ENCODE measurements at places on chromosomes 6 and 20.

DNA sequence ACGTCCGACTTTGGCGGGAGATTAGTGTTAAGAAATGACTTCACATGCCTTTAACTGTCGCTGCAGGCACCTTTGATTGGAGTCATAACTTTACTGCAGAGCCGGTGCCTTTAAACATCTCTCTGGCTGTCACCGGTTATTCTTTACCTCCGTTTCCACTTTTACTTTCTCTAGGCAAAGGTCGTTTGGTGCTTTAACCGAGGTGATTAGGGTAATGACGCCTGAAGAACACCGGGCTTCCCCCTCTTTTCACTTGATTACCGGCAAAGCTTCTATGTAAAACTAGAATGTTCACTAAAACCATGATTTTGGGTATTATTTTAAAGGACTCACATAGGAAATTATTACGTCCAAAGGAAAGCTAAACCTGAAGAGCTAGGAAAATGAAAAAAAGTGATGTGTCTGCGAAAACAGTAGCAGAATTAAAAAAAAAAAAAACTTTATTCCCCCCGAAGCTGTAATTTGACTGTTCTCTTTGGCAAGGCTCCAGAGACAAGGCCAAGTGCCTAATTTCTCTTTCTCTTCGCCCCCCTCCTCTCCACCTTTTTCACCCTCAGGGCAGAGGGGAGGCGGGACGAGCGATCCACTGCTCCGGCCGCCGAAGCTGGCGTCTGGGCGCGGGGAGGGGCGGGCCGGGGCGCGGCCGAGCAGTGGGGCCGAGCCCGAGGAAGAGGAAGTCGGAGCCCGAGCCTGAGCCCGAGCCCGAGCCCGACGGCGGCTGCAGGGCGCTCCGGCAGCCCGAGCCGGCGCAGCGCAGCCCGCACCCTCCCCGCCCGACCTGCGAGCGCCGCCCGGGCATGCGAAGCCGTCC, at the start of gene PLEKHG1:
PLEKHG1 (plus strand) TSS at position 687 of the 811 bp plus-strand sequence. CDS start 133,797 bp downstream, outside the sequence.
- DNase-seq, result no peak

DNA sequence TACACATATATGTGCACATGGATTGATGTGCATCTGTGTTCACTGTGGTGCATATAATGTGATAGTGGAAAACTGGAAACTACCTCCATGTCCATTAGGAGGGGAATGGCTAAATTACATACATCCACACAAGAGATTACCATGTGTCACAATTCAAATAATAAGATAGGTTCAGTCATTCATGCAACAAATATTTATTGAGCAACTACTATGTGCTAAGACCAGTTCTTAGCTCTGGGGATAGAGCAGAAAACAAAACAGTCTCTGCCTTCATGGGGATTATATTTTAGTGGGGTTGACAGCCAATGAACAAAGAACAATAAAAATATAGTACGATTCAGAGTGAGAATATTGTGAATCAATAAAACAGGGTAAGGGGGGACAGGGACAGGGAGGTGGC, 61.7 kb upstream of the PTGIS start:
- DNase-seq, result no peak

DNA sequence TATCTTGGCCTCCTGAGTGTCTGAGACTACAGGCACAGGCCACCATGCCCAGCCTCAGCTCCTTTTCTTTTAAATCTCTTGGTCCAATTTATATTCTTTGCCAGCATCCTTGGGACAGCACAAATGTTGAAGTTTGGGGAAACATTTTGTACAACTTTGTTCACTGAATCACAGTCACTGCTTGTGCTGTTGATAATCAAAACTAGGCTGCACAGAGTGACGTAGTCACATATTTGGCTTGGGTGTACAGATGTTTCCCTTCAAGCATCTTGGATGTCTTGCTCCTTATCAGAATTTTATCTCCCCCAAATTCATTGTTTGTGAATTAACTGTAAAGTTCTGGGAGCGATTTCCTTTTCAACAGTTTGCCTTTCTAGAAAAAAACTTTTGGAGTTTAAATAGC, 17.9 kb downstream of the CARMIL1 start:
- DNase-seq, result no peak

DNA sequence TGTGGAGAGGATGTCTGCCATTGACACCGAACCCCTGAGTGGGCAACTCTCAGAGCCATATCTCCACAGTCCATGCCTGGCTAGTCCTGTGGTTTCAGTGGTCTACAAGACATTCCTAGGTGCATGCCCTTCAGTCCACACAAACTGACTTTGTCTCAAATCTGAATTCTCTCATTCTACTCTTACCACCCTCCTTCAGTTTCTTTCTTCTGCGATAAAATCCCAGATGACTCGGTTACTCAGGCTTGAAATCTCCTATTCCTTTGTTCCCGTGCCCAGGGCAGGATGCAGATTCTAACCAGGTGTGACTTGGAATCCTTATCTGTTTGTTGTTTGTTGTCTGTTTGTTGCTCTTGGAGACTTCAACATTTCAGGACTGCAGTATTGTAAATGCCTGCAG, 9.3 kb downstream of the CDS2 start:
- DNase-seq, result no peak

DNA sequence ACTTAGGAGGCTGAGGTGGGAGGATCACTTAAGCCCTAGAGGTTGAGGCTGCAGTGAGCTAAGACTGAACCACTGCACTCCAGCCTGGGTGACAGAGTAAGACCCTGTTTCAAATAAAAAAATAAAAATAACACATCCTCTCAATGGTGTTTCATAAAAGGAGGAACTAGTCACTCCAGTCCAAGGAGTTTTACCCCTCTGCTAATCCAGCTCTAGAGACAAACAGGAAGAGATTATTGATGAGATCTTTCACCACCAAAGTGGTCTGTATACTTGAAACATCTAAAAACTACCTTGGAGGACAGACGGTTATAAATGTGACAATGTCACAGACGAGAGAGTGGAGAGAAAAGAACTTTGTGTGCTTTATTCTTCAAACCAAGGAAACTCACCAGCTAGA, 58.2 kb downstream of the PIGU start:
- DNase-seq, result no peak

GRCh38 chr20:6651016-6651415, 116.5 kb upstream of the BMP2 start:
- DNase-seq, result no peak

- DNase-seq, result no peak
Observed at GRCh38 chr6:39087197-39087596, 27.8 kb downstream of the SAYSD1 start.

DNA sequence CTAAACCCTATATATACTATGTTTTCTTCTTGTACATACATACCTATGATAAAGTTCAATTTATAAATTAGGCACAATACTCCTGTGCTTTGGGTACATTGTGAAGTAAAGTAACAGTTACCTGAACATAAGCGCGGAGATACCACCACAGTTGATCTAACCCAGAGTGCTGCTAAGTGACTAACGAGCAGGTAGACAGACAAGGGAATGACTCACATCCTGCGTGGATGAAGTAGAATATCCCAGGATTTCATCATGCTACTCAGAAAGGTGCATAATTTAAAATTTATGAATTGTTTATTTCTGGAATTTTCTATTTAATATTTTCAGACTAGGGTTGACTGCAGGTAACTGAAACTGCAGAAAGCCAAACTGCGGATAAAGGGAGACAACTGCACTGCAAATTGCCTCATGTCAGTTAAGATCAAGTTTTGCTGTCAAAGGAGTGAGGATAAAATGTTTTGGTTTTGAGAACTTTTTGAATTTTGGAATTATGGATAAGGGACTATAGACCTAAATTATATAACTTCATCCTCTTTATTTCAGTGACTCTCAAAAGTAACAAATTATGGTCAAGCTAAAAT, 14.4 kb downstream of the MKKS start:
- no peak for DNase-seq

GRCh38 chr6:37668251-37668650, 29.4 kb downstream of the MDGA1 start:
- DNase-seq, result no peak

DNA sequence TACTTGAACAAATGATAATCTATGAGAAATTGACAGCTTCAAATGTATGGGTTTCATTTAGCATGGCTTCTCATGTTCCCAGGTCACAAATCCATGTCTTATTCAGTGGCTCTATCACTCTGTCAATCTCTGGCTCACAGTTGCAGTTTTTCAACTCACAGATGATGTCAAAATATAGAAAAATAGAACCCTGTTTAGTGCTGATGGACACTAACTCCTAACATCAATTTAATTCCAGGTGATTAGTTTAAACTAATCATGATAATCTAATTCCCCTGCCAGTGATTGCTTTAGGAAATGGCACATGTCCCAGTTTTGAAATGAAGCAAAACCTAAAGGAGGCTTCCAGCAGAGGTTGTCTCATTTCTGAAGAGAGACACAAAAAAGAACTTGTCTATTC, 13.0 kb downstream of the KHDC1 start:
- DNase-seq, result no peak

DNA sequence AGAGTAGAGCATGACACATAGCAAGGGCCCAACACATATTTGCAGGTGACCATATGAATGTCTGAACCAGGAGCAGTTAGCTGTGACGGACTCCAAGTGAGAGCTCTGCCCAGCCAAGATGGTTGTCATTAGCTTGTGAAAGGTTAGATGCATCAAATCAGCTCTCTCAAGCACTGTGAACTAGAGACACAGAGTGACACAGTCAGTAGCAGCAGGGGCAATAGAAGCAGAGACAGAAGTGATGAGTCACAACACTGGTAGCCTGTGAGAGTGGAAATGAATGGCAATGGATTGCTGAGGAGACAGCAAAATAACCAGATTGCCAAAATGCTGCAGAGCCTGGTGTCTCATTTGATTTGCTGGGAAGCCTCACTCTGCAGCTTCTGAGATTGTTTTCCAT, 558.9 kb downstream of the PKHD1 start:
- no peak for DNase-seq

GRCh38 chr20:32743237-32744112, at the start of gene COMMD7:
COMMD7 (minus strand) TSS chr20:32743467; CDS start chr20:32743391, 76 bp downstream.
- no peak for DNase-seq

DNA sequence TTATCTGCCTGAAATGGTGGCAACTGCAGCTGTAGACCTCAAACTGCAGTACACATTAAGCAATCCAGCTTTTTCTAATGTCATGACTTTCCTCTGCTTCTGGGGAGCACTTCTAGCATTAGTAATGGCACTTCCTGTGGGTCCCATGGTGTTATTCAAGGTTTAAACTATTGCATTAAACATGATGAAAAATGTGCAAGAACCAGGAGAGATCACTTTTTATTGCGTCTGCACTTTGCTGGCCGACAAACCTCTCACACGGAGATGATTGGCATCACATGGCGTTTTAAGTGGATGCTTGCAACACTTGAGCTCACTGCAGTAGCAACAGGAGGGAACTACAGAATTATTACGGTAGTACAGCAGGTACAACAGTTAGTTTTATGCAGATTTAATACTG, 148.4 kb downstream of the HIVEP2 start:
- no peak for DNase-seq

- DNase-seq, result no peak
Observed at GRCh38 chr20:50589548-50590347, 79.6 kb downstream of the PTPN1 start.

DNA sequence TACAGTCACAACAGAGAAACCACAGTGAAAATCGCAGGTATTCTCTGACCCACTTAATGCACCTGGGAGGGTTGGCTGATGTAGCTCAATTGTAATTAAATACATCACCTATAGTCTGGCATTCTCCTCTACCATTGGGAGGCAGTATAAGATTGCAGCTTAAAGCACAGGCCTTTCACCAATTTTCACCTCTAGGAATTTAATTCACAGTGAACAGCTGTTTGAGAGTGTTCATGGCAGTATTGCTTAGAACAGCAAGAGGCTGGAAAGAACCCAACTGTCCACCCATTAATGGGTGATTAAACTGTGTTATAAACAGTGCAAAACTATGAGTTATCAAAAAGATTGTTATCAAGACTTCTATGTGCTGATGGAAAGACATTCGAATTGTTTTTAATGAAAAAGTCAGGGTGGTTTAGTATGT, 2.0 kb downstream of the EDEM2 start:
- peak; percentile 53 for DNase-seq

GRCh38 chr6:26241033-26241895, 123.7 kb upstream of the BTN3A2 start:
- no peak for DNase-seq

DNA sequence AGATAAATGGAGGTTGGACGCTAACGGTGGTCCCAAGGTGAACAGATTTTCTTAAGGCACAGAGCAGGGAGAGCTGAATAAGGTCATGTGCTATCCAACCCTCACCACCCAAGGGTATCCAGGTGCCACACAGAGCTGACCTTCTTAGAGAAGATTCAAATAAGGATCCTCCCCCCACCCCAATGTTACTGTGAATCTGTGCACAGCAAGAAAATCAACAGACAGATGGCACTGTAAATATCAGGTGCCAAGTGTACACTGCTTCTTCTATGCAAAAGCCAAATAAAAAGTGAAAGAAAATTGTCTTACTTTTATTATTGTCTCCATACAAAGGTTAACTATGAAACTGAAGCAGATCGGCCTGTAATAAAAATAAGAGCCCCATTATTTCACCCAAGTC, 96.9 kb downstream of the PAK5 start:
- no peak for DNase-seq

DNA sequence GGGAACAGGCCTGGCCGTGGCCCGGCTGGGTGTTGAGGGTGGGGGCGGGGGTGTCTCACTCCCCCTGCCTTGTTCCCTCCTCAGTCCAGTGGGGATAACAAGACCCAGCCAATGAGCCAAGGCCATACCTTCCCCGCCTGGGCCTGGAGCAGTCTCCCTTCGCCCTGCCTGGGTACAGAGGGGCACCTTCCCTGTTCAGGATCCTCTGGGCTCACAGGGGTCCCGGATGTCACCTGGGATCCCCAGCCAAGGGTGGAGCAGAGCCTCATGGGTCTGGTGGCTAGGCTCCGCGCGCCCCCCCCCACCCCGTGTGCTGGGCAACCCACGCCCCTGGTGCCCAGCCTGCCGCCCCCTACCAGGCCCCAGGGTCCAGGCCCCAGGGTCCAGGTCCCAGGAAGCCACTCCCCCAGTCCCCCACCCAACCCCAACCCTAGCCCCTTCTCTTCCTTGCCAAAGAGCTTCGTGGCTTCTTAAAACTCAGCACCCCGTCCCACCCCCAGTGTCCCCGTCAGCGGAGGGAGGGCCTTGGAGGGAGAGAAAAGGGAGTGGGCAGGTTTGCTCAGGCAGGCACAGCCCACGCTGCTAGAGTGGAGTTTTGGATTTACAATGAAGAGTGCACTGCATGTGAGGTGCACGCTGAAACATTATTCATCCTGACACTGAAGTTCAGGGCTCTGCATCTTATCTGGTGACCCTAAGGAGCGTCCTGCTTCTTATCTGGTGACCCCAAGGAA, 11.8 kb downstream of the HRH3 start:
- DNase-seq, result peak; percentile 70

DNA sequence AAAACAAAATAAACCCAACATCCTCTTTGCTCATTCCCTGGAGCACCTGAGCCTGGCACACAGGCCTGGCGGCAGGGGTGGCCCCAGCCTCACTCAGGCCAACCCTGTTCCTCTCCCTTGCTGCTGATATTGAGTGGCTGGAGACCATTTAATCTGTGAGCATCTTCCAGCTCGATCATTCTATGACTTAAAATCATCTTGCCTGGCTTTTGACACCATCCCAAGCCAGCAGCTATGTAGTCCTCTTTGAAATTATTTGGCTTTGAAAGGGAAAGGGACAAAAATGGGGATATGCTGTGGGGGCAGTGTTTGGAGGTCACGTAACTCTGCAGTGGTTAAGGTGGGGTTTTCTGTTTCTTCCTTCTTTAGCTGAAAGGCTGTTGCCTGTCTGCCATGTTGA, 22.8 kb downstream of the EZR start:
- no peak for DNase-seq

GRCh38 chr20:57562541-57563465, 1.9 kb downstream of the PCK1 start:
- DNase-seq, result no peak

- peak; percentile 69 for DNase-seq
Observed at GRCh38 chr6:31462964-31463870, 34.7 kb upstream of the MICB start.

- peak; percentile 31 for DNase-seq
Observed at GRCh38 chr6:142218446-142218845, 71.4 kb downstream of the VTA1 start.

Data from putamen (tissue), 1 donor.